PC-3 (cell line): ENCODE measurements at places on chromosomes 1 and 21. TPM values are rescaled to one million over a fixed set of nuclear protein-coding genes. Genes with fewer than 3 reads are reported as not detected.

FAM167B gene
- 1.3 and 1.6 TPM in 2 replicates for total RNA-seq

ATP6V1G3 gene
- total RNA-seq, result not detected in 2 replicates

GRCh38 chr21:26795866-26796329, 49.3 kb downstream of the ADAMTS1 start:
- H3K27ac ChIP-seq, result peak overlapping the region; percentile 53
- no peaks in the 10 kb centered on the region for H3K36me3 ChIP-seq
- peak; percentile 84 for DNase-seq
- peaks cover 30% of the 10 kb centered on the region for H3K4me1 ChIP-seq
- H3K27me3 ChIP-seq, result no peaks in the 10 kb centered on the region
- H3K4me3 ChIP-seq, result no peak overlapping the region

DNA sequence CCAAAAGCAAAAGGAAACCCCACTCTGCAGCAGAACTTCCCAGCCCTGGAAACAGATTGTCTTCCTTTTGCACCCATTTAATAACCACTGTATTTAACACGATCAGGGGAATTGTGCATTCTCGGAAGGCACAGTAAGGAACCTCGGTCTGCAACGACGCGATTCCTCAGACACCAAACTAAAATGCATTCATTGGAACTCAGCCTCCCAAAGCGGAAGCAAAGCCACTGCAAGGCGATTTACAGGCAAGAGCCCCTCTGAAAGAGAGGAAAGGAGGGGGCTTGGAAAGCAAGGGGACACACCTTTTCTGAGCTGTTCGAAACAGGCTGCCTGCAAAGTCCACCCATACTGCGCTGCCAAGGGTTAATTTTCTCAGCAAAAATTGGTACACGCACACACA, 297.7 kb downstream of the OMA1 start:
- H3K4me3 ChIP-seq, result no peak overlapping the region
- no peak for DNase-seq
- no peaks in the 10 kb centered on the region for H3K36me3 ChIP-seq
- H3K4me1 ChIP-seq, result no peaks in the 10 kb centered on the region
- H3K27ac ChIP-seq, result no peak overlapping the region

DNA sequence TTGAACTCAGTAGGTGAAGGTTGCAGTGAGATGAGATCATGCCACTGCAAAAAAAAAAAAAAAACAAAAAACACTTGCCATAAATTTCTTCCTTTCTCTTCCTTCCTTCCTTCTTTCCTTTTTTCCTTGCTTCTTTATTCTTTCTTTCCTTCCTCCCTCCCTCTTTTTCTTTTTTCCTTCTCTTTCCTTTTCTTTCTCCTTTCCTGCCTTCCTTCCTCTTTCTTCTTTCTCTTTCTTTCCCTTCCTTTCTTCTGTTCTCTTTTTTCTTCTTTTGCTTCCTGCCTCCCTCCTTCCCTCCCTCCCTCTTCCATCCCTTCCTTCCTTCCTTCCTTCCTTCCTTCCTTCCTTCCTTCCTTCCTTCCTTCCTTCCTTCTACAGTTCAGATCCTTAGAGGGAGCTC, 71.2 kb downstream of the LYPLAL1 start:
- H3K27ac ChIP-seq, result no peak overlapping the region
- no peak for DNase-seq
- H3K4me3 ChIP-seq, result no peak overlapping the region
- H3K27me3 ChIP-seq, result no peaks in the 10 kb centered on the region
- no peaks in the 10 kb centered on the region for H3K4me1 ChIP-seq

GRCh38 chr1:84698151-84699110, 8.2 kb upstream of the SSX2IP start:
- H3K27me3 ChIP-seq, result no peaks in the 10 kb centered on the region
- DNase-seq, result peak; percentile 90
- peaks cover 21% of the 10 kb centered on the region for H3K4me1 ChIP-seq
- no peaks in the 10 kb centered on the region for H3K36me3 ChIP-seq
- peak overlapping the region; percentile 17; the same call in 1 of the 2 replicates for H3K4me3 ChIP-seq
- peak overlapping the region; percentile 73 for H3K27ac ChIP-seq
